ENCODE measurements at places on chromosomes 11 and 22.

- no peak for DNase-seq
Measured at GRCh38 chr11:47408598-47409439, 429 bp downstream of the SLC39A13 start.

GRCh38 chr11:77876045-77876444 lies 55.1 kb downstream of the AAMDC start:
- no peak for DNase-seq

DNA sequence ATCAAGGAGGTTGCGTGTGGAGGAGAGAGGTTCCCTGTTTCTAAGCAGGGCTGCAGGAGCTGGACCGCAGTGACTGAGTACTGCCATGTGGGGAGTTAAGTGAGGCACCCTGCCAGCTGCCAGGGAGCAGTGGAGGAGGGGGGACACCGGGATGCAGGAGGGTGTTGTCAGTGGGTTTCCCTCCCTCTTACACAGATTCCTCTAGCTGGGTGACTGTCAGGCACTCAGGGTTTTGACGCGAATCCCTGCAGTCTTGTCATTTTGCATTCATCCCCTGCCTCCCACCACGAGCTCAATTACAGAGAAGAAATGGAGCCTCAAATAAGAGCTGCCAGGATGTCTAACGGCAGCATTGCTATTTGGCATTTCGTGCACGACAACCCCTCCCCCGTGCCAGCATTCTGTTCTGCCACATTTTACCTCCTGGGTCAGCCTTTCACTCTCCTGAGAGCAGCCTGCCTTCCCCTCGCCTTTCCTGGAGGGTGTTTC lies 119.8 kb upstream of the SORL1-AS1 start:
- DNase-seq: no peak

DNA sequence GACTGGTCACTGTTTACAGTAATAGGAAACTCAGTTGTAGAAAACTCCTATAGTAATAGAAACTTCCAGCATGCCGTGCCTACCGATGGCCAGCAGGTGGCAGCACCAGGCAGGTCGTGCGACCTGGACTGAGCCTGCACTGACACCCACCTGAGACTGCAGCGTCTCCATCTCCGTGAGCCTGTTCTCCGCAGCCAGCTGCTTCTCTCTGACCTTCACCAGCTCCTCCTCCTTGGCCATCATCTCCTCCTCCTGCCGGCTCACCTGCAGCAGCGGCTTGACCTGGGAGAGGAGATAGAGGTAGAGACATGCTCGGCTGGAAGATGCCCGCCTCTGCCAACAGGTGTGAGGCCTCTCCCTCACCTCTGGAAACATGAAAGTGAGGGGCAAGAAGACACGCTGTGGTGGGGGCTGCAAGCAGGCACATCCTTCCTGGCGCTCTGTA lies 48.5 kb downstream of the APOL1 start:
- DNase-seq: no peak

GRCh38 chr11:22832315-22833015 lies 2.9 kb upstream of the SVIP start:
- no peak for DNase-seq
